ENCODE measurements at places on chromosomes 3 and 15.

DNA sequence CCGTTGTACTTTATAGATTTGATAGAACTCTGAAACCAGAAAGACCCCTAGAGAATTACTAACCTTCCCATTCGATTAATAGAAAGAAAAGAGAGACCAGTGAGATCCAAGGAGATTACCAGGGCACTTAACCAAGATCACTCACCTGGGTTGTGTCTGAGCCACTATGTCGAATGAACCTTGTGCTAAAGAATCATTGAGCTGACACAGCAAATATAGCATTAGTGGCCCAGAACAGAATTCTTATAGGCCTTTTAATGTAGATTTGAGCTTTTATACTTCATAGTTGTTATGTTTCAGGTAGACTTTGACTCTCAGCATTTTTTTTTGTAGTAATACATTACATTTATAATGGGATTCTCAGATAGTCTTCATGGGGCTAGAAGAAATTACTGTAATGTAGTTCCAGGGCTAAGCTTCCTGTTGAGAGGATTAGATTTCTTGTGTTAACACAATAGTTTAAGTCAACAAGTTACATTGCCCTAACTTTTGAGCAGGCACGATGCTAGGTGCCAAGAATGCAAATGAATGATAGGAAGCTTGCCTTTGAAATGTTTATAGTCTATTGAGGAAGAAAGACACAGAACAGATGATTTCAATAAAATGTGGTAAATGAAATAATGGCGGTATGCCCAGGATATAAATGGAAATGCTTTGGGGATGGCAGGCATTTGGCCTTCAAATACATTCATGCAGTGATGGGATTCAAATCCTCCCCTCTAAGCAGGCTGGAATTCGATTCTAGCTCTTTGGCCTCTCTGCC, 24.4 kb upstream of the ABHD10 start:
- DNase-seq: no peak

- no peak for DNase-seq
These were observed 8.4 kb upstream of the DHX30 start for GRCh38 chr3:47794544-47794943.

- no peak for DNase-seq
These were observed 74.0 kb downstream of the COL8A1 start for GRCh38 chr3:99712291-99712954.

- DNase-seq: no peak
These were observed 212.2 kb upstream of the LINGO1 start for GRCh38 chr15:77844798-77845446.

GRCh38 chr3:6994081-6994668, 133.3 kb downstream of the GRM7 start:
- DNase-seq: no peak

DNA sequence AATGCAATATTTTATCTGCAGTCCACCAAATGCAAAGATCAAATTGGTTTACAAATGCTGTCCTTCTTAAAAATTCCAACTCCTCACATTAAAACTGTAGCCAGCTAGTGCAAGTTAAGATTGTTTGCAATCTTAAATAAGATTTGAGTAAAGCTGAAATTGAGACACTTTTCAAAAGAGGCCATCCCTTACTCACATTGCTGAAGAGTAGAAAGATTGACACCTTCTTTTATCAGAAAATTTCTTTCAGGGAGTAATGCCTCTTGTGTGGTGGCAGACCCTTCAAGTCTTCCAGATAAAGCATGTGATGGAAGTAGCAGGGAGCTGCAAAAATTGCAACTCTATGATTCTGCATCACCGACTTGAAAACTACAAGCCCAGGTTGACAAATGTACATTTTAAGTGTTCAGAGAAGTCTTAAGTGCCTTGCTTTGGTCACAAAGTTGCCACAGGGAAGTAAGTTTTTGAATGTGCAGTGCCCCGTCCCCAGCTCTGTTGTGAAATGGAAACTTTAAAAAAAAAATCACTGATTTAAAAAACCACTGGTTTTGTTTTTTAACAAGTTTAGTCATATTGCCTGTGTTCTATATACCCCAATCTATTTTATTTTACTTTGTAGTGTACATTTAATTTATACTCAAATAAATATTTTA, 12.6 kb downstream of the CD86 start:
- no peak for DNase-seq

- DNase-seq: no peak
These were observed 68.1 kb upstream of the MAGI1 start for GRCh38 chr3:66106788-66107187.

- no peak for DNase-seq
These were observed 25.3 kb upstream of the SI start for GRCh38 chr3:165103616-165104015.

GRCh38 chr3:114447545-114447944, 153.7 kb downstream of the TIGIT start:
- DNase-seq: no peak

DNA sequence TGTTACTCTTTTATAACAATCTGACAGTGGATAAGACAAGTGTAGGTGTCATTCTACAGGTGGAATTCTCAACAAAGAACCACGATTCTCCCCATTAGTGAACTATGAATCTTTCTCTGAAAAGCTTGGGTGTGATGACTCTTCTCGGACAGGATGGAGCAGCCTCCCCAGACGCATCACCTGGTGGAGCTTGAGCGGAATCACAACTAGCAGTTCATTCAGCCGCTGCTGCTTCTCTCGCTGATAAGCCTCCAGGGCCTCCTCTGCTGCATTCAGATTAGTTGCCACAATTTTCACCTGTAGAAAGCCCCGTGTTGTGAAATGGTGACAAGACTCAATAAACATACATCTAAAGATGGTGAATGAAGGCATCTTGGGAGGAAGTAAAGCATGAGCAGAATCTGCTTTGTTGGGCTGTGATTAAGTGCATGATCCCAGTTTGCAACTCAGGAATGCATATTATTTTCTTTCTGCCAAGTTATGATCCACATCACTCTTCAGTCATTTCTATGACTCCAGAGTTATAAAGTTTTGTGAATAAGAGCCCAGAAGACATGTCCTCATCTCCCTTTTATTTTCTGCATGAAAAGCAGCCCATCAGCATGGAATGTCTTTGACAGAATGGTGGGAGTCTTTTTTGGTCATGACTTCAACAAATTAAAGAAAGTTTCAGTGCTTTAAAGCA, 93.6 kb downstream of the BOC start:
- no peak for DNase-seq

GRCh38 chr15:37900326-37901221, 33.9 kb upstream of the TMCO5A start:
- no peak for DNase-seq

GRCh38 chr15:48385031-48385830, 54.0 kb downstream of the DUT start:
- no peak for DNase-seq

- no peak for DNase-seq
These were observed 21.1 kb upstream of the SLC41A3 start for GRCh38 chr3:126104742-126105605.
